Activated CD8-positive, alpha-beta T cell treated with anti-CD3 and anti-CD28 coated beads, Interleukin-2, amount 10 ng/mL, durations not matched to agents 7 days and 5 days (primary cell): ENCODE measurements at places on chromosomes 6 and 20. TPM values are rescaled to one million over a fixed set of nuclear protein-coding genes. Genes with fewer than 3 reads are reported as not detected.

SGK1 gene
- 23.2 TPM for total RNA-seq

- DNase-seq = no peak
These were observed 41.8 kb upstream of the BACH2 start for GRCh38 chr6:90338409-90338808.

DEF6 gene
- 195 TPM for total RNA-seq

LZTS3 gene
- total RNA-seq = 0.53 TPM

DNA sequence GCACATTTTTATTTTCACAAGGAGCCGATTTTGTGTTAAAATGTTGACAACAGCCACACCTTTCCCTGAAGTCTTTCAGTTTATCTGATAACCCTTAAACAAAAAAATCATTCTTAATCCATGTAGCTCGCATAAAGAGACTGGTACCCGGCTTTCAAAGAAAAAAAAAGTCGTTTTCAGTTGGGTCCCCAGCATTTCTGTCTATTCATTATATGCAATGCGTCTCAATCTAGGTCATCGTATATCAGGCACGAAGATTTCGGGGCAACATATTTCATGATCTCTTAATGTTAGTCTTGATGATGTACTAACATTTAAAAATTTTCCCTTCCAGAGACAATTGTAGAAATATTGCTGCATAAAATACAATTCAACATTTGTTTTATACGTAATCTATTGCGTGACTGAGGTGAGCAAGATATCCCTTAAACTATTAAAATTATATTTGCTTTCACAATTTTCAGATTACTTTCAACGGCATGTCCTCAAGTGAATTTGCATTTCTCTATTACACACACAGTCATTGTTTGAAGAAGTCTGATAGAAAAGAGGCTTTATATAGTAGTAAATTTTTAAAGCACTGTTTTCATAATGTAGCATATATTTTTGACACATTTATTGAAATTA, 2.9 kb upstream of the TUBB2B start:
- DNase-seq = no peak

GRCh38 chr6:52570291-52570700, 6.6 kb downstream of the TRAM2 start:
- DNase-seq = no peak
